ENCODE measurements at places on chromosomes 7 and 10. TPM values are rescaled to one million over a fixed set of nuclear protein-coding genes. Genes with fewer than 3 reads are reported as not detected.

GRCh38 chr10:33008499-33009243 is 50.6 kb upstream of the ITGB1 start:
- peak; percentile 65 for DNase-seq

- DNase-seq = no peak
Observed at GRCh38 chr7:148146346-148146745, 444.2 kb upstream of the C7orf33 start.

- no peak for DNase-seq
Observed at GRCh38 chr7:47087866-47088265, 494.0 kb downstream of the TNS3 start.

The IMMP2L gene
- 41.1 TPM for polyA plus RNA-seq

- DNase-seq = no peak
Observed at GRCh38 chr7:26156451-26157420, 4.7 kb downstream of the NFE2L3 start.

The PHKG1 gene
- polyA plus RNA-seq = 2.0 TPM

GRCh38 chr7:146397141-146397540 is 280.5 kb downstream of the CNTNAP2 start:
- DNase-seq = no peak

The OR9A2 gene
- polyA plus RNA-seq = not detected

DNA sequence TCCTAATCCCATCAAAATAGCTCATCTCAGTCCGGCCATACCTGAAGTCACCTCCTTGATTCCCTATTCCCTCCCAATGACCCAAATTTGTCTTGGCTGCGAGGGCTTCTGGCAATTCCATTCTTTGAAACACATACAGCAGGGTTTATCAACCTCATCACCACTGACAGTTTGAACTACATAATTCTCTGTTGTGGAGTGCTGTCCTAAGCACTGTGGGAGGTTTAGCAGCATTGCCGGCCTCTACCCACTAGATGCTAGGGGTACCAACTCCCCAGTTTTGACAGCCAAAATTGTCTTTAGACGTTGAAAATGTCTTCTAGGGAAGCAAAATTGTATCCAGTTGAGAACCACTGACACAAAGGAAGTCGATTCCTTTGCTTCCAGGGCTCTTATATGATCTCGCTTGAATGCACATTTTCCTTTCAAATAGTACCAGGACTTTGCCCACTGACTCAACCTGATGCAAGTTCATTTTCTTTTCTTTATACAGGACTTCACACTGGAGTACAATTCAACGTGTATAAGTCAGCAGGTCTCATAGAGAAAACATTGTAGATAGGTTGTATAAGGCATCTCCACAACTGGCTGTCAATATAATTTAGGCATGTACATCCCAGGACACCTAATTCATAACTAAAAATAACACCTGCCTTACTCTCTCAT is 133.3 kb downstream of the STRA8 start:
- DNase-seq = no peak

- no peak for DNase-seq
Observed at GRCh38 chr10:114623661-114624294, 34.3 kb downstream of the ABLIM1 start.

DNA sequence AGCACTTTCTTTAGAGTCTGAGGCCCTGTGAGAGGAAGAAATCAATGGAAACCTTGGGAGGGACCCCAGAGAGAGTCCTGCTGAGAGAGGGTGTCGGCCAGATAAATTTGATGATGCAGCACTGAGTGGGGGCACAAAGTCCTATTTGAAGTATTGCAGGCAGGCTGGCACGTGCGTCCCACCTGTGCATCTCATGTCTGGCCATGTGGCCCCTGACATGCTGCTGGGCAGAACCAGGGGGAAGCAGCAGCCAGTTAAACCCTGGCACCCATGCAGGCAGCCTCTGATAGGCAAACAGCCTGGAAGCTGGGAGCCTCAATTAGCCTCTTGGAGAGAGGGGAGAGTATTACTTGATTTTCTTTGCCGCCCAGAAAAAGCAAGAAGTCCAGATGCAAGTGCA is 180.9 kb downstream of the PLXNA4 start:
- DNase-seq = no peak

GRCh38 chr10:77949167-77949566 is 22.6 kb upstream of the DLG5 start:
- no peak for DNase-seq

The HHEX gene
- 8.7 TPM for polyA plus RNA-seq

- DNase-seq = no peak
Observed at GRCh38 chr7:43004082-43004481, 71.9 kb downstream of the MRPL32 start.

DNA sequence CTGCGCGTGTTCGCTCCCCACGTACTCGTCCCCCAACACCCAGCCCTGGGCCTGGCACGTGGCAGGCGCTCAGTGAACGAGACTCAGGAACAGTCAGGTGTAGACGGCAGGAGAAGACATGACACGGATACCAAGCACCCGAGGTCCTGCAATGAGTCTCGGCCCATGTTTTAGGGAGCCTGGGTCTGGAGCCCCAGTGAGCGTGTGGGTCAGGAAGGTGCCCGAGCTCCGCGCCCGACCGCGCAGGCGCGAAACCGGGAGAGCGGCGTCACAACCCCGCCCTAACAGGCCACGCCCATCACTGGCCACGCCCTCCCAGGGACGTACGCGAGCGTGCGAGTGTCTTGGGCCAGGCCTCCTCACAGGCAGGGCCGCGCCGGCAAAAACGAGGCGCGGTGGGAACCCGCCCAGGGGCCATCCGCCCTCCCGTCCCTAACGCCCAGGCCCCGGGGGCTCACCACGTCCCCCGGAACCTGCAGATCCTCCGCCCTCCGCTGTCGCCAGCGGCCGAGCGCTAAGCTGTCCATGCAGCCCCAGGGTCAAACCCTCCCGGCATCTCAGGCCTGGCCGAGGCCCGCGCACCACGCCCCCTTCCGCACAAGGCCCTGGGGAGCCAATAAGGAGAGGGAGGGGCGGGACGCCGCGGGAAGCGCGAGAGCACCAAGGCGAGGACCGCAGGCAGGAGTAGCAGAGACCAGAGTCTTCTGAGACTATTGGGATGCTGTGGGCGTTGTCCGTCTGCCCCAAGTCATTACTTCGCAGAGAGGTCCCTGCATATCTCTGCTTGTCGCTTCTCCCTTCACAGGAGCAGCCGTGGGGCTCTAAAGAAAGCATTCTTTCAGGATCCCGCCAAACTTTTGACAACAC is at the start of gene C10orf143:
Gene C10orf143, minus strand, starts transcription at position 585 of the 867 bp plus-strand sequence. Its CDS starts 58 bp downstream, at position 527.
- DNase-seq = peak; percentile 94
